ENCODE measurements at places on chromosomes 12 and 14.

- no peak for DNase-seq
These were observed 30.2 kb downstream of the MSRB3 start for GRCh38 chr12:65308601-65309071.

DNA sequence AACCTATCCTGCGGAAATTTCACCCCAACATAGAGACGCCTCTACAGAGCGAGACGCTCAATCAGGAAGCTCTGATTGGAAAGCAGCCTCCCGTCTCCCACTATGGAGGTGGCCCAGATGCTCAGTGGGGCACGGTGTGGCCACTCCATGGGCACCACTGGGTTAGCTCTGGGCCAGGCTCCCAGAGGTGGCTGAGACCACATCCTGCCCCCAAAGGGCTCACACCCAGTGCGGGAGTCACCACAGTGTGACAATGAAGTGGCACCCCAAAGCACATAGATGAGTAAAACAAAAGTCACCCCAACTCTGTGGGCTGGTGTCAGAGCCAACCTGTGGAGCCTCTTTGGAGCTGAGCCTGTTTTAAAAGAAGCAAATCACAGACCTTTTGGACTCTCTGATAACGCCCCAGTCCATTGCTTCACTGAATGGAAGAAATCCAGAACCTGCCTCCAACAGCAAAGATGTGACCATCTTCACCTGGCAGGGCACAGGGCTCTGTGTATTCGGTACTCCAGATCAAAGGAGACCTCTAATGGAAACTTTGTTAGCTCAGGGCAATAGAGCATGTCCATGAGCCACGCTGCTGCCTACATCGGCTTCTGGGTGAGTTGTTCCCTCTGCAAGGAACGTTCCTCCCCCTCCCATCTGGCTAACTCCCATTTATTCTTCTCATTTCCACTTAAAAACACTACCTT, 19.6 kb downstream of the CLMN start:
- peak; percentile 10 for DNase-seq

DNA sequence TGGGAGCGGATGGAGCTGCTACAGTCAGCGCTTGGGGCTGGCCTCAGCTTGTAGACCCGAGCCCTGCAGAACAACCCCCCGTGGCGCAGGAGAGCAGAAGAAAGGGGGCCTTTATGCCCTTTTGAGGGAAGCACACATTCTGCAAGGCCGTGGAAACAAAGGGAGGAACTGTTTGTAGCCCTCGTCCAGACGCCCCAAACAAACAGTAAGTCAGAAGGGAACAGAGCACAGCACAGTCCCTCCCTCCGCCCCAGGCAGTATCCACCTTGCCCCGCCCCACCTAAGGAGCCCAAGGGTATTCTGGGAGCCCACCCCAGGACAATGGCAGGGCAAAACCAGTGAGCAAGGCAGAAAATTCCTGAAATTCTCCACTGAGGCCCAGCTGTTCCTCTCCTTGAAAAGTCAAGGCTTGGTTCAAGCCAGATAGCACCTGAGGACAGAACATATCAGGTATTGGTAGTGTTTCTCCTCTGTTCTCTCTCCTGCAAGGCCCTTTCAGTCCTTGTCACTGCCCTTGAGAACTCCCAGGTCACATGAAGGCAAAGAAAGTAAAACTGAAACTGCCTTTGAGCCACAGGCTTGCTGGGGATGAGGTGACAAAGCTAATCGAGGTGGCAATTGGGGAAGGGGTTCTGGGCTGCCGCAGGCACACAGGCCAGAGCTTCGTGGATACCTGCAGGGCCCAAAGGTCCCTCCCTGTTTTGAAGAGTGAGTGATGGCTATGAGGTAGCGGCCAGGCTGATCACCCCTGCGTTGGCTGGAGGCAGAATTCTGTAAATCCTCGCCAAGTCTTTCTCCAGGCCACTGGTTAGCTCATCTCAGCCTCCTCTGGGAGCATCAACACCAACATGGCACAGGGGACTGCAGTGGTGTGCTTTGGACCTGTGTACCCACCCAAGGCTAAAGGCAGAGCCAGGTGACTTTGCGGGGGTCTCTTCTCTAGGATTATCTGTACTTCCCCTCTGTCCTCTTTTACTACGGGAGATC, 499 bp downstream of the DGLUCY start:
- no peak for DNase-seq

DNA sequence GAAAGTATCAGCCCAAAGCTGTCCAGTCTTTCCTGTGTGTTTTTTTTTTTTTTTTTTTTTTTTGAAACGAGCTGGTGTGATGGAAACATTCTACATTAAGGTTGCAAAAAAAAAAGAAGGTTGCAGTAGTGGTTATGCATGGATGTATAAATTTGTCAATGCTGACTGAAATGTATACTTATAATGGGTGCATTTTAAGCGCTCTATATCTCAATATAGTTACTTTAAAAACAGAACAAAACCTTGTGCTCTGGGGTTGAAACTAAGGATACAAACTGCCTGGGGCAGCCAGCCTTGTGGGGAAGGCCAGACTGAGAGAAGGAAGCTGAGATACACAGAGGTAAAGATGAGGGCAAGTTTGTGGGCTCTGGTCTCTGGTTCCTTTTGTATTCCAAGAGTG, 87.3 kb upstream of the RMST start:
- DNase-seq, result no peak

DNA sequence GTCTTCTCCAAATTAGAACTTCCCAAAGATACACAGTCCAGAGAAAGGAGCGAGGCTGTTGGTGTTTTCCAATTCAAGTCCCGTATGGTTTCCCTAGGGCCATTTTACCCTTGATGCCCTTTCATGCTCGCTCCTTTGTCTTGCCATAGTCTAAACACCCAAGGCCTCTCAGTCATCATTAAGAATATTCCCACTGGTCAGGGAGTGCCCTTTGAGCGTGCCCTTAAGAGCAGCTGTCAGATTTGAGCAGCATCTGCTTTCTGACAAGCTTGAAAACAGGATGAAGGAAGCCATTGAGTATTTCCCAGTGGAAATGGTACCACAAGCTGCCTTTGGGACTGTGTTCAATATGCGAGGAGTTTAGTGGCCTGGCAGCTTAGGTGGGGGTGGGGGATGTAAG, 10.4 kb upstream of the GALNT16 start:
- no peak for DNase-seq

- no peak for DNase-seq
These were observed 109.5 kb downstream of the ZFP36L1 start for GRCh38 chr14:68683326-68683725.

DNA sequence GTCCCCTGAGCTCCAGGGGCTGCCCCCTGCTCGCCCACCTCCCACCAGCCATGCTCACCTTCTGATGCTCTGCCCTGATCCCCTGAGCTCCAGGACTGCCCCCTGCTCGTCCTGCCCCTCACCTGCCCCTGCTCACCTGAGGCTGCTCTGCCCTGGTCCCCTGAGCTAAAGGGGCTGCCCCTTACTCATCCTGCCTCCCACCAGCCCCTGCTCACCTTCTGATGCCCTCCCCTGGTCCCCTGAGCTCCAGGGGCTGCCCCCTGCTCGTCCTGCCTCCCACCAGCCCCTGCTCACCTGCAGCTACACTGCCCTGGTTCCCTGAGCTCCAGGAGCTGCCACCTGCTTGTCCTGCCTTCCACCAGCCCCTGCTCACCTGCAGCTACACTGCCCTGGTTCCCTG, 247.2 kb downstream of the TMEM121 start:
- DNase-seq, result no peak

- peak; percentile 36 for DNase-seq
These were observed 22.8 kb upstream of the RPLP0 start for GRCh38 chr12:120223458-120224303.

DNA sequence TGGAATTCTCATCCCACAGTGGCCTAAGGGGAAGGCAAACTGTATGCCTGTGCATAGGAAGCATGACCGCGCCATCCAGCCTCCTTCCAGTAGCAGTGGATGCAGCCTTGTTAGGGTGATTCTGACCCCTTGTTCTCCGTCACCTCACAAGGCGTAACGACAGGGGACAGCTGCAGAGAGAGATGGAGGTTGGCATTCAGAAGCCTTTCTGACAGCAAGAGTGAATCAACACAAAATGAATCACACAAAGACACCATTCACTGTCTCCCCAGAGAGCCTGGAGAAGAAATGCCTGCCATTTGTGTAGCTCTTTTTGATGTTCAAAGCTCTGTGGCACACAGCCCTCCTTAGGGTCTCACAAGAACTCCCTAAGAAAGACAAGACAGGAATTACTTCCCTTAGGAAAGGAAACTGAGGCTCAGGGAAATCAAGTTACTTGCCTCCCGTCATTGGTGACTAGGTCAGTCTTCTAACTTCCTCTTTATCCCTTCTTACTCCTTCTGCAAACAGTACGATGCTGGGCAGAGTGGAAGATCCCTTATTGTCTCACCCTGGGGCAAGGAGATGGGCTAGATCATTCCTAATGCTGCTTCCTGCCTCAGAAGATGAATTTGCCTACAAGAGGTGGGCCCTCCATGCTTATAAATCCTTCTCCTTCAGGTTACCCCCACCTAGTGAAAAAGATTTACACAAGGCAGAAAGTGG, 280.9 kb downstream of the CACNA1C start:
- no peak for DNase-seq

DNA sequence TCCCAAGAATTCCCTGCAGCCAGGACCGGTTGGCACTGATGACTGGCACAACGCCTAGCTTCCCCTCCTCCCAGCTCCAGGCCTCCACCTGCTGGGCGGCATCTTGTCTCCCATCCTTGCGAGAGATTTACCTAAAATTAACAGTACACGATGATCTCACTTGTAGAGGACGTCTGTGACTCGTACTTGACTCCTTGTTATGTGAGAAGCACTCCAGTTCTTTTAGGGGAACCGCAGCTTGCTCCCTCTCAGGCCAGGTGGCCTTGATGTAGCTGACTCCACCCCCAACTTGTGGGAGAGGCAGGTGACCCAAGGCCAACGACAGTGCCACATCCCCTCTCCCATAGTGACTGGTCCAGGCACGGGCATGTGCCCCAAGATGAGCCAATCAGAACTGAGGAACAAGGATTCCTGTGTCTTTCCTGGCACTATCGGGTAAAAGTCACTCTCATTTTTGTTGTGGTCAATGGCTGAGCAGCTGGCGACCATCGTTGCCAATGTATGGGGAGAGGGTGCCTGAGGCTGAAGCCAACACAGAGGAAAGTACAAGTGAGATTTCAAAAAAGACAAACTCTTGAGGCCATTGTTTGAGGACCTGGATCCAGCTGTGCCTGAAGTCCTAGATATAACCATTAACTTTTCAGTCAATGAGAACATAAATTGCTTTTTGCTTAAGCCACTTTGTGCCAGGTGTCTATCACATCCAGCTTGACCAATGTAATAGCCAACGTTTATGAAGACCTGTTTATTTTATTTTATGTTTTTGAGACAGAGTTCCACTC, 208.7 kb downstream of the RBM19 start:
- DNase-seq, result no peak

DNA sequence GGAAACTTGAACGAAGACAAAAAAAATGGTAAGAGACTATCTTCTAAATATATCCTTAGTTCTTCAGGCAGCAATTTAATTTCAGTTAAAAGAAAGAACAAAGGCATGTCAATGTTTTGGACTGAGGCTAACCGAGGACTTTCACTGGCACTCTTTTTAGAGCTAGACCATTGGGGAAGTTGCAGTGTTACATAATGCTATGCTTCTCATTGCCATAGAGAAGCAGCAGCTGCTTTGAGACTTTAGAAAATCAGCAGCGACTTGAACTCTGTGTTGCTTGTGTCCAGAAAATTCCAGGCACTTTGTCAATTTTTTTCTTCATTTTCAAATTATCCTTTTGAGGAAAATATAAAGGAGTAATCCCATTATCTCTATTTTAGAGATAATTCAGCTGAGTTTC, 964.2 kb downstream of the NRXN3 start:
- no peak for DNase-seq

DNA sequence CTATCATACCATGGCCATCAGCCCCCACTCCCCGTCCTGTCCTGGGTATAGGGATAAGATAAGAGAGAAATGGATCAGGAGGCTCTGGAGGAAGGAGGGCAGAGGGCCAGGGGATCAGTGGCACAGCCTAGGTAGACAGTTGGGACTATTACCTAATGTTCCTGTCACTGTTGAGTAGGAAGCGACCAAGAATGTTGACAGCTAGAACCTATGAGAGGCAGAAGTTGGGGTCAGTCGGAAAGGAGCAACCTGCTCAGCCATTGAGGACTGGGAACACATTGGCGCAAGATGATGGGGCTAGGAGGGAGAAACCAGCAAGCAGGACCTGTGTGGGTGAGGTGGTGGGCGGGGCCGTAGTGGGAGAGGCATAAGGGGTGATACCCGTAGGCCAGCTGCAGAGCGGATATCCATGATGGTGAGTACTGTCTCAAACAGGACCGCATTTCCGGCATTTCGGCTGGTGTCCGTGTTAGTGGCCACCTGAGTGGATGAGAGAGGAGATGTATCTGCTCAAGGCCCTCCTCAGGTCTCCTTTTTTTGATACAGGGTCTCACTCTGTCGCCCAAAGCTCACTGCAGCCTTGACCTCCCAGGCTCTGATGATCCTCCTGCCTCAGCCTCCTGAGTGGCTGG, 3.3 kb downstream of the AP1G2 start:
- DNase-seq, result no peak

DNA sequence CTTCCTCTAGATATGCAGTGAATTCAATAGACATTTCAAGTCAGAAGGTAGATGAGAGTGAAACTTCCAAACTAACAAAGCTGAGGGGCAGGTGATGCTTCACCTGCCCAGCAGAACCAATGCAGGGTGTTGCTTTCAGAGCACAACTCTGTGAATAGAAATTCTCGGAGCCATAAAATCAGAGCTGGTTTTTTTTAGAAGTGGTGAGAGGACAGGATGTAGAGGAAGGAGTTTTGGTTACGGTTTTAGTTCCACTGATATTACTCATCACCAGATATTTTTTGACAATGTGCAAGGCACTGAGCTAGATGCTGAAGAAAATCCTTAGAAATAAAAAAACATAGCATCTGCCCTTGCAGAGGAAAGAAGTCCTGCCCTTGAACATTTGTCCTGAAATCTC, 62.2 kb downstream of the BMP4 start:
- no peak for DNase-seq

GRCh38 chr12:96047229-96048211, 12.1 kb upstream of the LTA4H start:
- no peak for DNase-seq

GRCh38 chr14:102154821-102155549, 15.3 kb downstream of the WDR20 start:
- DNase-seq, result no peak

DNA sequence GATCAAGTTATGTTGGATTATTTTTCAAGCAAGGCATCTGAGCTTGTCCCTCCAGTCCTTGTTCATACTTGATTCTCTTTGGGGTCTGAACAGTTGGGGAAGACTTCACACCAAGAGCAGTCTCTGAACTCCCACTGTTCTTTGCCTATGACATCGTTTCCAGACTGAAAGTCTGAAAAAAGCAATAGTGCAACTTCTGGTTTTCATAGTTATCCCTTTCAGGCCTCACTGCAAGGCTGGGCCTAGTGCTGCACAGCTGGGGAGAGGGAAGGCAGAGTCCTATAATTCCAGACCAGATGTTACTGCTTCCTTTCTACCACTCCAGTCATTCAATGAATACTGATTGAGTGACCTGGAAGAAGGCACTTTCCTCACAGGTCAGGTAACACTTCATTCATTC, 187.1 kb upstream of the CCND2 start:
- DNase-seq, result no peak

- no peak for DNase-seq
These were observed 11.6 kb downstream of the BMAL2 start for GRCh38 chr12:27344246-27344645.
